ENCODE measurements at places on chromosomes 1 and 21.

- DNase-seq: peak; percentile 58
These were observed 570 bp upstream of the NPR1 start for GRCh38 chr1:153677718-153678518.

DNA sequence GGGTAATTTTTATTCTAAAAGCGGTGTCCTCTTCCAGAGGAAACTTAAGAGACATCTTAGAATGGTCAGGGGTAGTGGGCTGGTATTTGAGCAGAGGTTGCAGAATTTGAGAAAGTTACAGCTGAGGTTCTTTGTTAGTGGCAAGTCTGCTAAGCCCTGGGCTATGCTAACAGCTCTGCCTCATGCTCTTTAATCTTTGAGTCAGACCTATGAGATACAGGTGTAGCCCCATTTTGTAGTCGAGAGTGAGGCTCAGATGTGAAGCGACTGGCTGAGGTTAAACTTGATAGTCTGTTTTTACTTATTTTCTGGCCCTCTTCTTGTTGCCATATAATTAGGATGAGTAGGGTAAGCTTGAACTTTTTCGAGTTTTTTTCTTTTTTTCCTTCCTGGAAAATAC, 4.7 kb downstream of the HMGN2 start:
- DNase-seq: no peak

DNA sequence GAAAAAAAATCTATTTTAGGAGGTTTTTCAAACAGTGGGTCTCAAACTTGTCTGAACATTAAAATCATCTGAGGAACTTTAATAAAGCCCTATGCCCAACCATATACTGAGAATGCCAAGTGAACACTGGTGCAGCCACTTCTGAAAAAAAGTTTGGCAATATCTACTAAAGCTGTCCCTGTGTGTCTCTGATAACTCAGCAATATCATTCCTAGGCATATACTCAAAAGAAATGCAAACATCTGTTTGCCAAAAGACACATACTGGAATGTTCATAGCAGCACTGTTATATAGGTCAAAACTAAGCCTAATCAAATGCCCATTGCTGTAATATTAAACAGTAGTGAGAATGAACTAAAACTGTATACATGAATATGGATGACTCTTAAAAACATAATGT, 74.2 kb upstream of the RGS4 start:
- no peak for DNase-seq

DNA sequence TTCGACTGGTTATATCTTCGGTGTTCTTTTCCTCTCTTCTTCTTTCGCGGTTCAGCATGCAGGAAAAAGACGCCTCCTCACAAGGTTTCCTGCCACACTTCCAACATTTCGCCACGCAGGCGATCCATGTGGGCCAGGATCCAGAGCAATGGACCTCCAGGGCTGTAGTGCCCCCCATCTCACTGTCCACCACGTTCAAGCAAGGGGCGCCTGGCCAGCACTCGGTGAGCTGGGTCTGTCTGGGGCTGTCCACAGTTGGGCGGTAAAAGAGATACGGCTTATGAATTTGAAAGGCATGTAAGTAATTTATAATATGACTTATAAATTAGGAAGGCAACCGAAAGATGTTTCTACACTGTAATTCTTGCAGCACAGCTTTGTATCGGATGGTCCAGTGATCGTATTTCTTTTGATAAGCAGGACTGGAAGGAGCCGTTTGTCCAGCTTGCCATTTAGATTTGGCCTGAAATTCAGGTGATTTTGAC, 334 bp downstream of the CTH start:
- no peak for DNase-seq

GRCh38 chr1:157042846-157043245, 2.7 kb downstream of the ARHGEF11 start:
- DNase-seq: no peak

GRCh38 chr1:209648346-209648745, 3.9 kb downstream of the LAMB3 start:
- DNase-seq: no peak

- DNase-seq: no peak
These were observed 87.5 kb downstream of the COP1 start for GRCh38 chr1:176119549-176119948.

DNA sequence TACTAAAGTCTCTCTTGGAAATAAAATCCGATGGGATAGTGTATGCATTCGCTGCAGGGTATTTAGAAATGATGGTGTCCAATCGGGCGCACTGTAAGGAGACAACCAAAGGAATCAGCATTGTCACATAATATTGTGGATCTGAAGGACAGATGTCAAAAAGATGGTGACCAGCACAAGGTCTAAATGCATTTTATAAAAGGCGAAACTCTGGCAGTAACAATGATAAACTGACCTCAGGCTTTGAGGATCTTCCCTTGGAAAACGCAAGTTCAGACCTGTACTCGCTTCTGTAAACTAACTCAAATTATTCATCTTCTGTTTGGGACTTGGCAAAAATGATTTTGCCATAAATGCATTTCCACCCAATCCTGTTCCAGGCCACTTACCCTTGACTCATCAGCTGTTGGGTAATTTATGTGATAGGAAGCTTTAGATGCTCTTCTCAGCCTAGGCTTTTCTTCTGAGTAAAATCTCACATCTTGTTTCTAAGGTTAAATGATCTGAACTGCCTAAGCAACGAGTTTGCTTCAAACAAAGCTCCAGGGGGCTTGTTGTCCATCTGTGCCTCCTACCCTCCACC, 33.8 kb downstream of the STPG1 start:
- DNase-seq: no peak

DNA sequence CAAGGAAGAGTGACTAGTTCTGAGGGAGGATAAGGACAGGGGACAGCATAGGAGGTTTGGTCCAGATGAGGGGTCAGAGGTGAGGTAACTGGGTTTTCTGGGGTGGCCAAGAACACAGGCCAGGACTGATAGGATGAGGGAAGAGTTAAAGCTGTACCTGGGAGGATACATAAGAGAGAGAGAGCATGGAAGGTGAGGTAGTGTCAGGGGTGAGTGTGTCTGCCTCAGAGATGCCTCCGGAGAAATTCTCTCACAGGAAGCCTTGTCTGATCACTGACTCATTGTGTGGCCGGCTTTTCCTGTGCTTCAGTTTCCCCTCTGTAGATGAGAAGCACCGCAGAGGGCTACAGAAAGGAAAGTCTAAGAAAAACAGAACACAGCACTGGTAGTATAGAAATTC, 40.2 kb downstream of the FASLG start:
- peak; percentile 82 for DNase-seq

GRCh38 chr21:31399591-31399990, 55.5 kb upstream of the TIAM1 start:
- DNase-seq: no peak

DNA sequence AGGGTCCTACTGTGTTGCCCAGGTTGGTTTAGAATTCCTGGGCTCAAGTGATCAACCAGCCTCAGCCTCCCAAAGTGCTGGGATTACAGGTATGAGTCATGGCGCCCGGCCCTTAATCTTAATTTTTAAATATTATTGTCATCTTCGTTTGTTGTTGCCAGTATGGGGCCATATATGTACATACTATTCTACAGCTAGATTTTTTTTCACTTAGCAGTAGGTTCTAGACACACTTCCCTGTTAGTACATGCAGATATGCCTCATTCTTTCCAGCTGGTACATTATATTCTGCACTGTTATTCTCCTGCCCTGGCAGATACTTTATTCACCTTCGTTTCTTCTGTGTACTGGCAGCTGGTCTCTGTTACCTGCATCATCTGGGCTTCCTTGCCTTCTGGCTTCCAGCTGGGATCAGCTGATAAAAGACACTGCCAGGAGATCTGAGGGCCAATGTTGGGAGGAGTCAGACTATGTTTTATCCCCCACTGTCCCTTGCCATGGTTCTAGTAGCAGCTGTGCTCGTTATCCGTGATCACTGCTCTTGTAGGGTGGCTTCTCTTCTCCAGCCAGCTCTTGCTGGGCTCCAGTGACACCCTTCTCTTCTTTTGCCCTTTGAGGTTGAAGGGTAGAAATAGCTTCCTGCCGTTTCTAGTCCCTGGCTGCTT, 24.7 kb downstream of the ST3GAL3 start:
- DNase-seq: no peak

DNA sequence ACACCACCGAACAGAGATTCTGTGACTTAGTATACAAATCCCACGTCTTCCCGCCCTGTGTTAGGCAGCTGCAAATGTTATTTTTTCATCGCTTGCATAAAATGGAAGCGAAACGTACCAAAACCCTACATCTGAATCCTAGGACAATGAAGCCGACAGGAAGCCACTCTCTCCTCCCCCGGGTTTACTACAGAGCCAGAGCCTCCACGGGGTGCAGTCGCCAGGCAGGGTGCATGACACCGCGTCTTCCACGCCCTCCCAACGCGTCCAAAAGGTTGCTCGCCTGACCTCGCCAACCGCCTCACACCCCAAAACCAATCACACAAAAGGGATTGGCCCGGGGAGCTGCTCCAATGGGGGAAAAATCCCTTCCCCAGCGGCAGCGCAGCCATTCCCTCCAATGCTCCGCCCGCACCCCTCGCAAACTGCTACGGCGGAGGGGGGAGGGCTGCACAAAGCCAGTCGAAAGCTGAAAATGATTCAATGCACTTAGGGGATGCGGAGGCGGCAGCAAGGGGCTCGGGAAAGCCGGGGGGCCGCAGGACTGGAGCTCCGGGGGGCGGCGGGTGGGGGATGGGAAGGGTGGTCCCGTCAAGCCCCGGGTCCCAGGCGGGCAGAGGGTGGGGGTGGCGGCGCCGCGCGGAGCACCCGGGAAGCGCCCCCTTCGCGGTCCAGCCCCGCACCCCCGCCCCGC, 701 bp downstream of the CEP170 start:
- peak; percentile 65 for DNase-seq

DNA sequence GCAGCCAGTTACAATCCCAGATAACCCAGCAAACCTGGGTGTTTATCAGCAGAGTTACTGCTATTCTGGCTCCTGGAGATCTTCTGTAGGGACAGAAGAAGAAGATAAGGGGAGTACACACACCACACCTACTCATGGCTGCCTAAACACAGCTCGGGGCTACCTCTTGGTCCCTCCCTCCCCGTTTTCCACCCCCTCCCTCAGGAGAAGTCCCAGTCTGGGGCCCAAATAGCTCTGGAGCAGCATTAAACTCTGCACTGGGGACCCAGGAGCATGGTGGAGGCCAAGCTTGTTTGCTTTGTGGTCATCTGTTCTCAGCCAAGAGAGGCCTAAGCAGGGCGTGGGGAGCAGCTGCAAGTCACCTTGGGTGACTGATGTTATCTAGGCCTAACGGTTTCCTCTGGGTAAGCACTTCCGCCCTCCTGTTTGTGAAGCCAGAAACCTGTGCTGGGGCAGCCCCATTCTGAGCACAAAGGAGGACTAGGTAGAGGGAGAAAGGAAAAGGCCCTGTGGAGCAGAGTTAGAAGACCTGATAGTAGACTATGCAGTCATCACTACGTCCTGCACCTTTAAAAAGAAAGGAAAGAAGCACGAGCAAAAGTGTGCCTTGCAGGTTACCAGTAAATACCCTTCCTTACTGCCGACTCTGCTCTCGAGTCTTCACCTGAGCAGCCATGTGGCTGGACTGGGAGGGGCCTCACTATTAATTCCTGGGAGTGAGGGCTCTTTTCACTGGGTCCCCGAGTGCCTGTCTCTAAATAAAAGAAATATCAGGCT, 2.0 kb upstream of the RCSD1 start:
- peak; percentile 88 for DNase-seq

DNA sequence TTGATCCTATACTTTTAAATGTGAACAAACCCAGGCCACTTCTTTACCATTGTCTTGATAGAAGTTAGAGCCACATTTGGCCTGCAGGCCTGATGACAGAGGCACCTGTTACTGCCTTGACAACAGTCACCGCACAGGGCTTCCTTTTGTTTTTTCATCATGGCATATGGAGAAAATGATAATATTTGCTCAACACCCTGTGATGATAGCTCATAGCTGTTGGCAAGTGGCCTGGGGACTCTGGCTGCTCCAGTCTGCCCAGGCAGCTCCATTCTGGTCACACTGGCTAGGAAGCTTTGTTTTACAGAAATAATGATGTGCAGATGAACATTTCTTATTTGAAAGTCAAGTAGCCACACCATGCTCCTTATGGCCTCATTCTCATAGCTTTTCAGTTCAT, 89.6 kb upstream of the GPR88 start:
- no peak for DNase-seq

DNA sequence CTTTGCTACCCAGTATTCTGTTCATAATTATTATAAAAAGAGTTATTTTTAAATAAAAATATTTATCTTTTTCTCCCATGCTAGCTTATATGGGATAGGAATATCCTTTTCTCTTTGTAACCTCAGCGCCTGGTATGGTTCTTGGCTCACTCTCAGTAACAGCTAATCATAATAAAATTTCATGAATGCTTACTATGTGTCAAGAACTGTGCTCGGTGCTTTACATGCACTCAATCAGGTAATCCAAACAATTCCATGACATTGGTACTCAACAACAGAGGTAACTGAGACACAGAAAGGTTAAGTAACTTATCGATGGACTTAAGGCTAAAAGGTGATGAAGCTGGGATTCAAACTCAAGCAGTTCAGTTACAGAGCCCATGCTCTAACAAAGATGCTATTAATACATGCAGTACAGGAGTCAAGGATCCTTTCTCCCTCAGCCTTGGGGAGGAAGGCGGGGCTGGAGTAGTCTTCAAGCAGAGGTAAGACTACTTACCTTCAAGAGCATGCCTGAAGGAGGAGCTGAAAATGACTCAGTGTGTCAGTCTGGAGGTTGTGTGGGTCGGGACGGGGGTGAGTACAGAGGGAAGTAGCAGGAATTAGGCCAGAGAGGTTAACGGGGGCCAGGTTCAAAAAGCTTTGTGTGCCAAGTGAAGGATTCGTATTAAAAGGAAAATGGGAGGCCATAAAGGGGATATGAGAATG, 73.4 kb downstream of the PLPPR5 start:
- DNase-seq: no peak

GRCh38 chr21:36208326-36209013, 51.8 kb downstream of the DOP1B start:
- DNase-seq: no peak

DNA sequence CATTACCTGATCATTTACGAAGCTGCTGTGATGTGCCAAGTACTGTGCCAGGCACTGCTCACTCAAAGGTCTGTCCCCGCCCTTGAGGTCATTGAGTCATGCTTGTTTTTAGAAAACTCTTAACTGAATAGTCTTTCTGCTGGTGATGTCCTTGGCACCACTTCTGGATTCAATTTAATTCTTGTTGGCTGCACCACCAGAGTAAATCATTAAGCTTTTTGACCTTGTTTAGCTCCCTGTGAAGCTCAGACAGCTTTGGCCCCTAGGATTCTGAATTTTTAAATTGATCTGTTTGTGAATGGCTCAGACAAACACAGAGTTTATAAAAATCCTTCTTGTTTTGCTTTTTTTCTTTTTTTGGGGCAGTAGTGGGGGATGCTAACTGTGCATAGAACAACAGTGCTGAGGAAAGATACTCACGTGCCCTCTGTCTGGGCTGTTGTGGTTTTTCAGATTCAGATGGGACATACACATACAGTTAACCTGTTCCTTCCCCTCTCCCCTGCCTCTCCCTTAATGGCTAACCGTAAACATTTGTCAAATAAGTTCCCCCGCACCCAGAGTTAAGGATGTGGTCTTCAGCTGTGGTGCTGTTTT, 67.6 kb downstream of the MTR start:
- no peak for DNase-seq

Data from activated CD4-positive, alpha-beta memory T cell treated with anti-CD3 and anti-CD28 coated beads, Interleukin-2, amount 10 ng/mL, durations not matched to agents 7 days and 5 days (primary cell).